ENCODE measurements at places on chromosomes 4 and X.

DNA sequence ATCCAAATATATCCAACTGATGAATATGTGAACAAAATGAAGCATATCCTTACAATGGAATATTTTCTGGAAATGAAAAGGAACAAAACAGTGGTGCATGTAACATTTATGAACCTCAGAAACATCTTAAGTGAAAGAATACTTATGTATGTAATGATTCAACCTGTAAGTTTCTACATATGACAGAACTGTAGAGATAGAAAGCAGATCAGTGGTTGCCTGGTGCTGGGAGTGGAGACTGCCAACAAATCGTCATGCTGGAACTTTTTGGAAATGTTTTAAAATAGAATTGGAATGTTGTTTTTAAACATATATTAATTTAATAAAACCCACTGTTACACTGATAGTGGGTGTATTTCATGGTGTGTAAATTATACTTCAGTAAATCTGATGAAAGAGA is 667.5 kb downstream of the RAPGEF2 start:
- no peak for DNase-seq

- no peak for DNase-seq
Observed at GRCh38 chrX:2610246-2611170, 80.6 kb upstream of the CD99 start.

DNA sequence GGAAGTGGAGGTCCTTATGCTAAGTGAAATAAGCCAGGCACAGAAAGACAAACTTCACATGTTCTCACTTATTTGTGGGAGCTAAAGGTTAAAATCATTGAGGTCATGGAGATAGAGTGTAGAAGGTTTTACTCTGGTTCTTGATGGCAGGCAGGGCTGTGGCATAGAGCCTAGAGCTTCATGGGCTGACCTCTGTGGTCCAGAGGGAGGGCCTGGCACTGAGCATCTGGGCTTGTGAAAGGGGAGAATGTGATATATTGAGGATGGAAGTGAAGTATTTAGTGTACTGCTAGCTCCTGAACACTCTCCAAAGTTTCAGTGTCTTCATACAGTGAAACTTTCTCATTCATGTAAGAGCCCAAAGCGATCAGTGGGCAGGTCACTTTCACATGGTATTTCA is 71.3 kb upstream of the ANXA3 start:
- DNase-seq, result no peak

- DNase-seq, result no peak
Observed at GRCh38 chr4:168124008-168124641, 31.8 kb downstream of the ANXA10 start.

- DNase-seq, result no peak
Observed at GRCh38 chr4:157076578-157076947, 613 bp downstream of the GLRB start.

DNA sequence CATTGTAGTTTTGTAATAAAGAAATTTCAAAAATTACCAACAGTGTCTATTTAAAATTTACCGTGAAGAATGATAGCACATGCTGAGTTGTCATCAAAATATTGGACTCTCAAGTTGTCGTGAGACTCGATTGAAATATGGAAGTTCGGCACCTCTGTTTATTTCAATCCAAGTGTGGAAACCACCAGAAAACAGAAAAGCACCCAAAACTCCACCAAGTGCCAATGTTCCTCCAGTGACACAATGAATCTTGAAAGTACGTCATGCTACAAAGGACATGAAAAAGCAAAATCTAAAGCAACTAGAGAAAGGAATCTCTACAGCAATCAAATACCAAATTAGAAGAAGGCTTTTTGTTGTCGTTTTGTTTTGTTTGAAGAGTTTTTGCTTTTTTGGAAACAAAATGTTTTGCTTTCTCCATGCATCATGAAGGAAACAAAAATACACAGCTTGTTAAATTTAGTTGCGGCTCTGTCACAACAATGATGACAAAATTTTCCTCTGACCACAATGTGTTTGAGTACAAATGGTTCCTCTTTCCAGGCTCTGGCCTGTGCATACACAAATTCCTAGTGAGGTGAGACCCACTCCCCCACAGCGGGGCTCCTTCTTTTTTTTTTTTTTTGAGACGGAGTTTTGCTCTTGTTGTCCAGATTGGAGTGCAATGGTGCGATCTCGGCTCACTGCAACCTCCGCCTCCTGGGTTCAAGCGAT is 9.6 kb upstream of the IL13RA1 start:
- no peak for DNase-seq

GRCh38 chr4:60726779-60727178 is 473.3 kb upstream of the ADGRL3 start:
- no peak for DNase-seq

GRCh38 chrX:154135458-154136229 is 8.4 kb upstream of the OPN1LW start:
- DNase-seq, result peak; percentile 53

Data from naive thymus-derived CD4-positive, alpha-beta T cell (primary cell).